Stomach (tissue), 19 donors: ENCODE measurements at places on chromosomes 3 and 15.

GRCh38 chr15:85276921-85277320, 103.5 kb upstream of the AKAP13 start:
- no peak for DNase-seq

DNA sequence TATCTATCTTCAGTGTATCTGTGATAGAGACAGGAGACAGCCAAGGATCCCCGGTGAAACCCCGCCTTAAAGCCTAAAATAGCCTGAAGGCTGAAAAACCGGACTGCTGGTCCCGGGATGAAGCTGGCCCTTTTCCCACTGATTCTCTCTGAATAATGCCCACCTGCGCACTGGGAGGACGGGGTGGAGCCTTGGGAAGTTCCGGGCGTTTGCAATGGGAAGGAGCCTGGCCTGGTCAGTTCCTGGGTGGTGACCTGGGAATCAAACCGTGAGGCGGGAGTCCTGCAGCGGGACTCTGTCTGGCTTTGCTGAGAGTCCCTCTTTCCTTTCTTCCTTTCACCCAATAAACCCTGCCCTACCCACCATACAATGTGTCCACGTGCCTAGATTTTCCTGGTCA, 157.9 kb downstream of the C3orf38 start:
- no peak for DNase-seq

GRCh38 chr3:182501856-182502255, 291.4 kb upstream of the ATP11B start:
- peak; percentile 31 for DNase-seq

DNA sequence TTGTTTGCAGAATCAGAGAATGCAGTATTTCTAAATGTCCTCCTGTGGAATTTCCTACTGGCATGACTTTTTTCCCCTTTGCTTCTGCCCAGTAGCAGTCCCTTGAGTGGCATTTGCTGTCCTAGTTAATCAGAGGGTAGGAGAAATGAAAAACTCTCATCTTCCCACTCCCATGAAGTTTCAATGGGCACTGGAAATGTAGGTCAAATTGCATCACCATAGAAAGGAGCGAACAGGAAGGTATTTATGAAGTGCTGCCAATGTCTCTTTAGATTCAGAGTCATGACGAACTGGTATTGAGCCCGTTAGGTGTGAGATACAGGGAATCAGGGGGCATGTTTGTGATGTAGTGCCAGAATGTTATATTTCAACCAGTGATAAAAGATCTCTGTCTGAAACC, 23.2 kb downstream of the ATXN7 start:
- no peak for DNase-seq

DNA sequence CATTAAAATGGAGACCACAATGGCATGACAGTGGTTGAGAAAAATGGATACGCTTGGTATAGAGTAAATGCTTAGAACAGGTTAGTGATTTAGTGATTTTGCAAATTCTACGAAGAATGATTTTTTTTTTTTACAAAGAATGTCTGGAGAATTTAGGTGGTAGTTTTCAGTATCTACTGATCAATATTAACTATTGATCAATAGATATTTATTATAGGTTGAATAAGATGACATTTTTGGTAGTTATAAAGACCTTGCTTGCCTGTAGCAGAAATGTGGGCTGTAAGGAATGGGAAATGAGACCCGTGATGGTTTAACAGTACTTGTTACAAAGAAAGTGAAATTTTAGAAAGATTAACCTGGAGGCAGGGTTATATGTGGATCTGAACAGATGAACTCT, 137.5 kb downstream of the NR2F2 start:
- no peak for DNase-seq

DNA sequence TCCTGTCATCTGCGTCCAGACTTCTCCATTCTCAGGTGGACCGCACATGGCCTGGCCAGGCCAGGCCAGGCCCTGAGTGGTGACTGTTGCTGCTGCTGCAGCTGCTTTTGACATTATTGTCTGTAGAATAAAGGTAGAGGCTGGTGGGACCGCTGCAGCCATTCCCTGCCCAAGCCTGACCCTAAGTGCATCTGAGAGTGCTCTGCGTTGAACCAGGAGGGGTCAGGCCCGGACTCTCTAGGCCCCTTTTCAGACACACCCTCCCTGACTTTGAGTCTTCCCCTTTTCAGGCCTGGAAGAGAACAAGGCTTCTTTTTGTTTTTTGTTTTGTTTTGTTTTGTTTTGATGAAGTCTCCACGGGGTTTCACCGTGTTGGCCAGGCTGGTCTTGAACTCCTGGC, 54.6 kb upstream of the FLNB start:
- no peak for DNase-seq

- DNase-seq, result peak; percentile 85
Measured at GRCh38 chr3:72738752-72739530, 109.3 kb downstream of the SHQ1 start.
